ENCODE measurements at places on chromosomes 3 and 15.
A peak's percentile ranks its signal among the peaks of the same experiment; 100 is the strongest.

DNA sequence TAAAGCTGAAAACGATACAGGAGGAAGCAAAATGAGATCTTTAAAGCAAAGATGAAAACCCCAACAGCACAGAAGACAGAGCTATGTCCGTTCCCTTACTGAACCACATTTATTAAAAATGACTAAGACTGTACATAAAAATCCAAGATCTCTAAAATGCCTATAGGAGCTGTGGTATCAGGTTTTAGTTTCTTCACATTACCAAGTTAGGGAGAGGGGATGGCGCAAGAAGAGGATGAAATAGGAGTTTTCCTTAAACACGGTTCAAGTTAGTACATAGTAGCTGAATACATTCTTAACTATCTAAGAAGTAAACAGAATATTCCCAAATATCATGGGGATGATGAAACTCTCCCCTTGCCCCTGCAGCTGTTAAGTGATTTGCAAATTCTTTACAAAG, 6.3 kb downstream of the EOMES start:
- no peak for DNase-seq

DNA sequence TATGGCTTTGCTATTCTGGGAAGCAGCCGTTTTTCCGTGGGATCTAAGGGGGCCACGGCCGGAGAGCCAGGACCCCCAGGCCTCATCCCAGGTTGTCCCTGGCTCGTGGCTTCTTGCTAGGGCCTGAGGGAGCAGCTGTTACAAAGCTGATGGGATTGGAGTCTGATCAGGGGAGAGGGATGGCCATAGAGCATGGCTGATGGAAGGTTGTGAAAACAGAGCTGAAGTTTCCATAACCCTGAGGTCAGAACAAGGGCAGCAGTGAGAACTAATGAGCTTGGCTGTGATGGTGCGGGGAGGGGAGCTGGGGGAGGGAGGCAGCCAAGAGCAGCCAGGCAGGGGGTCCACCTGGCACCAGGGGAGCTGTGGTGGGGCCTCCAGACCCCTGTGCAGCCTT, 63.0 kb downstream of the LINGO1 start:
- no peak for DNase-seq

GRCh38 chr3:188842639-188843038, 329.1 kb upstream of the TPRG1 start:
- DNase-seq, result no peak

DNA sequence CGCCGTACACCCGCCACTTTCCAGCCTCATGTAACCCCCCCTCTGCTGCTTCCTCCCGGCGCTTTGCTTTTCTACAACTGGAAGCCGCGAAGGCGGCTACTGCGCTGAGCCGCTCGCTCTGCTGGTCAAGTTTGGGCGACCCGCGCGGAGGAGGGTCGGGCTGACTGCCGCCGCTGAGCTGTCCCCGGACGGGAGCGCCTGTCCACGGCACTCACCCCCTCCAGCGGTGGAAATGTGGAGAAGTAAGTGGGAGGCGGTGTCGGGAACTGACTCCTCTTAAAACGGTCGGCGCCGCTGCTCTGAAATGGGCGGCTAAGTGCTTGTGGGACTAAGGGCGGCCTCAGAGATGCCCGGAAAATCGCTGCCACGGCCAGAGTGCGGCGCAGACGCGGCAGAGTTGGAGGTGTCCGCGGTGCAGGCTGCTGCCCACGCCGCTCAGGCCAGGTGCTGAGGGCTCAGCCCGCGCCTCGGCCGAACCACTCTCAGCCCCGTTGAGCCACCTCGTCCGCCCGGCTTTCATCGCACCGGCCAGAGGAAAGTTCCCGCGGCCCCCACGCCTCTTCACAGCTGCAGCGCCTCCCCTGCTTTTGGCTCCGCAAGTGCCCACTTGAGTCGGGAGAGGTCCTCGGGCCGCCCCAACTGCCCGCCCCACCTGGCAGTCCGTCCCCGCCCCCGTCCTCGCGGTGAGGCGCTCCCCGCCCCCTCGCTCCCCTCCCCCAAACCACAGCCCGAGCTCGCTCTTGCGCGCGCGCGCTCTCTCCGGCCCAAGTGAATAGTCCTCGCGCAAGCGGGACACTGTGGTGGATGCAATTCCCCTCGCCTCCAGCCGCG, at the start of gene EPHA6:
EPHA6 (plus strand) TSS at position 775 of the 831 bp plus-strand sequence.
- DNase-seq, result peak; percentile 24

GRCh38 chr15:59739557-59740186, 50.6 kb upstream of the BNIP2 start:
- no peak for DNase-seq

GRCh38 chr3:140752499-140752898, 74.6 kb downstream of the TRIM42 start:
- no peak for DNase-seq

GRCh38 chr3:160023476-160023875, 34.8 kb downstream of the IL12A start:
- DNase-seq, result no peak

GRCh38 chr15:39584266-39584659, 3.4 kb downstream of the THBS1 start:
- DNase-seq, result no peak

DNA sequence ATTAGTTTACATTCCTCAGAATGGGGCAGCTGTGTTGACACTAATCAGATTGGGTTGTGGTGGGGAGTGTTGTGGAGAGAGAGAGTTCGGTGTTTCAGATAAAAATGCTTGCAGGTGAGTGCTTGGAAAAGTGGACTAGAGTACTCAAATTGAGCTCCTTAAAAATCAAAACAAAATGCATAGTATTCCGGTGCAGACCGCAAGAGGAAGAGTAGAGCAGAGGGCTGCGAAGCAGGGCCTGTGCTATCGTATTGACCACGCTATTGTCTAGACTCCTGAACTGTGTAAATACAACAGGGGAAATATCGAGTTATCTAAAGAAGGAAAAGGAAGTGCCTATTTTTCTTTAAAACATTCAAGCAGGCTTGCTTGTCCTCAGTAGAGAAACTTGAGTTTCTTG, 159.5 kb downstream of the TP63 start:
- DNase-seq, result no peak

DNA sequence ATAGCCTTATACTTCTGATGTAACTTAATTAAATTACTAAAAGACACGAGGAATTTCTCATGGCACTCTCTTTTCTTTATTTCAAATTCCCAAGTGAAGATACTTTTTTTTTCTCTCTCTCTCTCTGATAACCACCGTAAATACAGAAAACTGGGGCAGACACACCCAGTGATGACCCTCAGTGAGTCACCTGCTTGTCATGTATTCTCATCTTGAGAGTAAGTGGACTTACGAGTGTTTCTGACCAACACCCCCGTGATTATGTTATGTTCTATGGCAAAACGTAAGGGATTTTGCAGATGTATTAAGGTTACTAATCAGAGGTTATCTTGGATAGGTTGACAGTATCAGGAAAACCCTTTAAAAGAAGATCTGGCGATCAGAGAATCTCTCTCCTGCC, 348.8 kb upstream of the ZNF717 start:
- DNase-seq, result no peak

DNA sequence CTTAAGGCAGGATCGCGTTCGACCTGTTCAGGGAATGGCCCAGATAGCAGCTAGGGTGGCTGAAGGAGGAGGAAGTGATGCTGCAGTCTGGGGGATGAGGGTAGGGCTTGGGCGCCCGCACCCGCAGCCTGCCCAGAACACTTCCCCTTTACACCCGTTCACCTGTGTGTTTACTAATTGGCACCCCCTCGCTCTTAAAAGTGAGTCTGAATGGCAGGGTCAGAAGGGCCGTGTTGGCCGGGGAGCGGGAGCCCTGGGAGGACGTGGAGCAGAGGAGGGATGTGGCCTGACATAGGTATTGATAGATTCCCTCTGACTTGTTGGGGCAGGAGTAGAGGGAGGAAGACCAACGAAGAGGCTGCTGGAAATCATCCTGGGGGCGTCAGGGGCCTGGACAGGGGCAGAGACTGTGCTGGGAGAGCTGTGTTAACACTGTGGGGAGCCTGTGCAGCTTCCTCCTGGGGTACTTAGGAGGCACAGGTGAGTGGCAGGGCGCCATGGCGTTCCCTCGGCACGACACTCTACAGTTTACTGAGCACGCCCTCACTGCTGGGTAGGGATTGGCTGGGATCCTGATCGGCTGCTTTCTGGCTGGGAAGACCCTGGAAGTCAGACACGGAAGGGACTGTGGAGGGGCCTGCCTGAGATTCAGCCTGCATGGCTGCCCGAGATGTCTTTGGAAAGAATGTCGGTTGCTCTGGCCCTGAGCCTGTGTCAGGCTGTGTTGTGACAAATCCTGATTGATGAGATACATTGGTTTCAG, 51.7 kb downstream of the SLC6A6 start:
- peak; percentile 46 for DNase-seq

DNA sequence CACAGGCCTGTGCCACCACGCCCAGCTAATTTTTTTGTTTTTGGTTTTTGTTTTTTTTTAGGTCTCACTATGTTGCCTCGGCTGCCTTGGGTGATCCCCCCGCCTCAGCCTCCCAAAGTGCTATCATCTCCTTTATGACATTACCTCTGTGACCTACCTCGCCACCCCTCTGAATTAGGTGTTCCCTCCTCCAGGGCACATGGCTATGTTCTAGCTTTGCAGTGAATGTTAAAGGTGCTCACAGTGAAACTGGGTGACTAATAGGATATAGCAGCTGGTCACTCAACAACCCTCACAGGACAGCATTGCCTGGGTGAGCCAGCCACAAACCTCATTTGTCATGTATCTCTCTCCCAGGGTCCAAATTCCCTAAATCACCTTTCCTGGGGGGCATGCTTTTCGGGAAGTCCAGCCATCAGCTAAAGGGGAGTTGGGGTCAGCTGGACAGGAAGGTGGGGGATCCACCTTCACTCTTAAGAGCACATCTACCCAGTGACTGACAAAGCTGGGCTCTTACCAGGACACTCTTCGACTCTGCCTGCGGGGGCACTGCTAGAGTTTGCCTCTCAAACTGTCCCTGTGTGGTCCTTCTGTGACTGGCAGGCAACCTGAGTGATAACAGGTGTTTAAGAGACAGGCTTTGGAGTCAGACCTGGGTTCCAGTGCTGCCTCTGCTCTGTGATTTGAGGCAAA, 1.6 kb upstream of the TTLL3 start:
- DNase-seq, result no peak

- DNase-seq, result no peak
Measured at GRCh38 chr3:139248593-139249255, 95.1 kb upstream of the MRPS22 start.

DNA sequence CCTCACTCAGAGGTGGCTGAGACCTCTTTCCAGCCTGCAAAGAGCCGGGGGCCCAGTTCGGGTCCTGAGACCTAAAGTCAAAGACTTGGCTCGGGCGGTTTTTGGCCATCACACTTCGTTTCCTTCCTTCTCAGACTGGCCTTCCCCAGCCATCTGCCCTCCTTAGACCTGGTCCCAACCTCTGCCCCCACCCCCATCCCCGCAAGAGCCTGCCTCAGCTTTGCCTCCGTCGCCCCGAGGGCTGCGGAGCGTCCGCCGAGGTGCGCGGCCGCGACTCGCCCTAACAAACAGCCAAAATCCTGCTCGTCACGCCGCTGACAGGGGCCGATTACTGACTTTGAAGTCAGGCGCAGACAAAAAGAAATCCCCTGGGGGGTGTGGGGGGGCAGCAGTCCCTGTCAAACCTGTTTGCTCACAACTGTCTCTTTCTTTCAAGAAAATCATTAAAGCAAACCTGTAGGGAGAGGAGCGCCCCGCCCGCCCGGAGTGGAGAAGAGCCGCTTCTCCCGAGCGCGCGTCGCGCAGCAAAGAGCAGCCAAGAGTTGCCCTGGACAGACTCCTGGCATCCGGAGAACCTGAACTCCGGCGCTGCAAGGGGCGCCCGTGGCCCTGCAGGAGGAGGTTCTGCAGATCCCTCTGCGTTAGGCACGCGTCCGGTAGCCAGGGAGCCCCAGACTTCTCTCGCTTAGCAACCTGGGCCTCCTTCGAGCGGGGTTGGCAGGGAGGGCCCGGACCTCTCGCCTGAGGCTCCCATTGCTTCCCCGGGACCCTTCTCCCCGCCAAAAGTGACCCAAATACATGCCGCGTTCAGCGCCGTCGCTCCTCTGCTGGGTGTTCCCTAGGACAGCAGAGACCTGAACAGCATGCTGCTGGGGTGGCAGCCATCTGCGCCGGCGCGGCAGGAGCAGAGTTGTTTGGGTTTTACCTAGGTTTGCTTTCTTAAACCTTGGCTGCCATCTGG, 4.5 kb downstream of the SOX14 start:
- no peak for DNase-seq

DNA sequence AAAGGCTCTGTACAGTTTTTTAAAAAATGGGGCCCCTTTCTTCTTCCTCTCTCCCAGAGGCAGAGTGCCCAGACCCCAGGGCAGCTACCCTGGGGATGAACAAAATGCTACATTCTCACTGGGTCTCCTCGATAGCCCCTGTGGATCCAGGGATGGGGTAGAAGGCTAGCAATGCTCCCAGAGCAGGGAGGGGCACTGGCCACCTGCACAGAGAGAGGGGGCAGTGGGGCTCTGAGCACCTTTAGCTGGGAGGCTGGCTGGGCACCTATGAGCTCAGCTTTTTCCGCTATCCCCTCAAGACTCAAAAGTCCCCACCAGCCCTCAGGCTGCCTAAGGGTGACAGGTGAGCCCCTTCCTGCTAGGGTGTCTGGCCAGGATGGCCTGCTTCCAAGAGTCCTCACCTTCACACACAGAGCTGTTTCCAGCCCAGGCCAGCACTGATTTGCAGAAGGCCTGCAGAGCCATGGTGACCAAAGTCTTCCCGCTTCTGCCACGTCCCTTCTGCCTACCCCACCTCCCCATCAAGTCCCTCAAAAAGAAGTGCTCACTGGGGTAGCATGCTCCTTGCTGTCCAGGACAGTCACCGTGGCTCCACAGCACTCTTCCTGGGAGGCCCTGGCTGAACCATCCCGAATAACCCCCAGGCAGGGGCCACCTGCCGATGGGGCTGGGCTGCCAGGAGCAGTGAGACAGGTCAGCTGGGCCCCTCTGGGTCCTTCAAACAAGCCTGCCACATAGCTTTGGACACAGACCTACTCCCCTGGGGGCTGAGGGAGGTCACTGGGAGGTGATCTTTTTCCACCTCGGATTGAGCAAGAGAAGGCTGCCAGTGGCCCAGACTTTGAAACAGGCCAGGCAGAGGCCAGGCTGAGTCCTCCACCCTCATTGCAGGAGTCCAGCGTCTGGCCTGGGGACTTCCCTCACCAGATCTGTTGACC, 20.4 kb downstream of the BMF start:
- no peak for DNase-seq

GRCh38 chr3:58494107-58494506, 2.2 kb downstream of the KCTD6 start:
- no peak for DNase-seq

- DNase-seq, result no peak
Measured at GRCh38 chr15:86611417-86612040, 531.9 kb downstream of the AGBL1 start.

DNA sequence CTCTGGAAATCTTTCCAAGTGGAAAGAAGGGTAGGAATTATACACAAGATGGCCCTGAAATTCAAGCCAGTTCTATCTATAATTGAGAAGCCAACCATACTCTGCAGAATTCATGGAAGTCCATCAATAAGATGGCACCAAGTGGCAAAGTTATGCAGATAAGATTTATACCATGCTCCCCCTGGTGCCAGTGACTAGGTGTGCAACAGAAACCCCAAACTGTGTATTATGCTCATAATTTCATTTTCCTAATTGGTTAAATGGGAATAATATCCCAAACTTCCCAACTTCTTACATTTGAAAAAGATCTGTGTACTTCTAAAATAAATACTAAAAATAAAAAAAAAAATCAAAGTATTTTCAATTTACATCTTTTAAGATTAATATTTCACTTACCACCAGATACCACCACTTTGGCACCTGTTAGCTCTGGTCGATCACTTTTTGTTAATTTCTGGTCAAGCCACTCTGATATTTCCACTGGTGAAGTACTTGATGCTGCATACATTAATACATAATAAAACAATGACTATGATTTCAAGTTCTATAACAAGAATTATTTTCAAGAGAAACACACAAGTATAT, 25.9 kb downstream of the ETFA start:
- DNase-seq, result no peak
